NCI-H1436 treated with DMSO at 0.1 percent for 48 hours (cell line): ENCODE measurements at places on chromosomes 16 and 17.

GRCh38 chr17:40352779-40353394 is 11.7 kb downstream of the GJD3 start:
- no peak for DNase-seq

DNA sequence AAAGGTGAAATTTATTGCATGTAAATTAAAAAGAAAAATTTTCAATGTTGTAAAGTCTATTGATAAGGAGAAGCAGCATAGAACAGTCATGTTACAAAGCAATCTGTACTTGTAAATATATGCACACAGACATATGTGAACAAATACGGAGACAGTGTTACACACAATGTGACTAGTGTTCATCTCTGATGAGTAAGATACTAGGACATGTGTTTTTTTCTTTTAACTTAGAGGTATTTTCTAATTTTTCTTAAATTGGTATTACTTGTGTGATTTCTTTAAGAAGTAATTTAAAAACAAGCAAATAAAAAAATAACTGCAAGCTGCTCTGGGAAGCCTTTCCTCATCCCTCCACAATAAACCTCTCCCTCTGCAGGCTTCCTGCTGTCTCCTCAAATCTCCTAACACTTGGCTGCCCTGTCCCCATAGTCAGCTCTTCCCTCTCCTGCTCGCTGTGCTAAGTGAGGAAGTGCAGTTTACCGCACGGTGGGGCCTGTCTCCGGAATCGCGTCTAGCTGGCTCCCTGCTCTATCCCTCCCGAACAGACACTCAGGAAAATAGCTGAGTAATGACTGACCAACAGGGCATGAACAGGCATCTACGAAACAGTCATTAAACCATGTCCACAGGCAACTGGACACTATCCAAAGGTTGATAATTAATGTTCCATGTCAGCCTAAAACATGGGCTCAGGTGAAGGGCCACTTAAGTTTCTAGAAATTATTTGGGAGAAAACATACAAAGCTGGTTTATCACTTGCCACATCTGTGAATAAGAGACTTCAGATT is 35.9 kb downstream of the CMTM4 start:
- no peak for DNase-seq

DNA sequence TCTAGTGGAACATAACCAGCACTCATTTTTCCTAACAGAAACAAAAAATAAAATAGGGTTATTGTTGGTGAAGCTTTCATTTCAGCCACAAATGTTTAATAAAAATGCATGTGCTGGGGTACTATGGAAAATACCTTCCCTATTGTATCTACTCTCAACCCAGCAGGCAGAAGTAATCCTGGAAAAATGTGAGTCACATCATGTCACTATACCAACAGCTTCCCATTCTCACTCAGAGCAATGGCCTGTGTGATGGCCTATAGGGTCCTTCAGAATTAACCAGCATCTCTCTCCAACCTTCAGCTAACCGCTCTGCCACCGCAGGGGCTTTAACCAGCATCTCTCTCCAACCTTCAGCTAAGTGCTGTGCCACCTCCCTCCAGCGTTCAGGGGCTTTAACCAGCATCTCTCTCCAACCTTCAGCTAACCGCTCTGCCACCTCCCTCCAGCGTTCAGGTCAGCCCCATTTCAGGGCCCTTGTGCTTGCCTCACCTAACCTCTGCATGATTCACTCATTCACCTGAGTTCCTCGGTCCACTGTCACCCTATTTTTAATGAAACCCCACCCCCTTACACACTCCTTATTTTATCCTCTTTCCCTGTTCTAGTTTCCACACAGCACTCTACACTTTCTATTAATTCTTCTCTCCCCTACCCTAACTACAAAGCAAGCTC is 34.0 kb downstream of the UBE2G1 start:
- no peak for DNase-seq

DNA sequence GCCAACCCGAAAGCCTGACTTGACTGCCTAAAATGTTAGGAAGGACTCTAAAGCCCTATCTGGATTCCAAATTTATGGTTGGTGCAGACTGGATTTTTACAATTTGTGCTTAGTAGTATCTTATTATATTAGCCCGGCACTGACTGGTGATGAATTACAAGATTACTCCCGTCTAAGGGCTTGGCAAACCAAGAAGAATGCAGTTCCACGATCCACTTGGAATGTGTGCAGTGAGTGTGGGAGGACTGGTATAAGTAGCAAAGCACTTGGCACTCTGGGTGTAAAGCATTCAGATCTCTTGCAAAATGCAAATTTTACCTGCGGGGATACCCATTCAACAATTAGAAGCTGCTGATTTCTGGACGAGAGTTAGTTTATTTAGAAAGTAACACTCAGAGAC is 539.4 kb downstream of the MAF start:
- no peak for DNase-seq

DNA sequence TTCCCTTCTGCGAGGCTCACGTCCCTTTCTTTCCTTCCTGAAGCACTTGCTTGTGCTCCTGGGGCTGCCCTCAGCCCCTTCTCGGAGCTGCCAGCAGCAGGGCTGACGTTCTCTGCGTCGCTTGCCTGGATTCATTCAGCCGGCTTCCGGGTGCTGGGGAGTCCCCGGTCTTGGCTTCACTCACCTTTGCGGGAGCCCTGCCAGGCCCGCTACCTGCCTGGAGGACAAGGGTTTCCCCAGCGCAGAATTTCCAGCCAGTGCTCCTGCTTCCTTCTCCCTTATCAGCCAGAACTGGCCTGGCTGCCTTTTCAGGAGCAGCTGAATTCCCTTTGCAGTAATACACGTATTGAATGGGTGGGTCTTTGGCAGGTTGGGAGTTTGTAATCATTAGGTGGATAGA is 22.1 kb upstream of the IL17C start:
- DNase-seq = no peak

- peak; percentile 76 for DNase-seq
Observed at GRCh38 chr17:18182978-18183333, 672 bp upstream of the ALKBH5 start.

DNA sequence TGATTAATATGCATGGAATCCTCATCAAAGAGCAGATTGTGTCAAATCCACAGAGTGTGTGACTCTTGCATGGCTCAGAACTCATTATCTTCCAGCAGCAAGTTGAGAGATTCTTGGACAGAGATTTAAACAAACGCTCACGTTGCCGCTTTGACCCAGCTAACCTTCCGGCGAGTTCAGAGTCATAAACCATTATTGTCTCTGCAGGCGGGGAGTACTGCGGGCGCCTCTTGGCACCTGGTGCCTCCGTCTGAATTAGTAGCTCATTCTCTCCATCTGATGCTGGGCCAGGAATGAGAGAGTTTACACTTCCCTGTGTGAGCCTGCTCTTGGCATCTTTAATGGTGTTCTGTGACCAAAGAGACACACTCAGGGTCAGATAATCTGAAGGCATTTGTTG is 138.6 kb upstream of the WSCD1 start:
- no peak for DNase-seq

DNA sequence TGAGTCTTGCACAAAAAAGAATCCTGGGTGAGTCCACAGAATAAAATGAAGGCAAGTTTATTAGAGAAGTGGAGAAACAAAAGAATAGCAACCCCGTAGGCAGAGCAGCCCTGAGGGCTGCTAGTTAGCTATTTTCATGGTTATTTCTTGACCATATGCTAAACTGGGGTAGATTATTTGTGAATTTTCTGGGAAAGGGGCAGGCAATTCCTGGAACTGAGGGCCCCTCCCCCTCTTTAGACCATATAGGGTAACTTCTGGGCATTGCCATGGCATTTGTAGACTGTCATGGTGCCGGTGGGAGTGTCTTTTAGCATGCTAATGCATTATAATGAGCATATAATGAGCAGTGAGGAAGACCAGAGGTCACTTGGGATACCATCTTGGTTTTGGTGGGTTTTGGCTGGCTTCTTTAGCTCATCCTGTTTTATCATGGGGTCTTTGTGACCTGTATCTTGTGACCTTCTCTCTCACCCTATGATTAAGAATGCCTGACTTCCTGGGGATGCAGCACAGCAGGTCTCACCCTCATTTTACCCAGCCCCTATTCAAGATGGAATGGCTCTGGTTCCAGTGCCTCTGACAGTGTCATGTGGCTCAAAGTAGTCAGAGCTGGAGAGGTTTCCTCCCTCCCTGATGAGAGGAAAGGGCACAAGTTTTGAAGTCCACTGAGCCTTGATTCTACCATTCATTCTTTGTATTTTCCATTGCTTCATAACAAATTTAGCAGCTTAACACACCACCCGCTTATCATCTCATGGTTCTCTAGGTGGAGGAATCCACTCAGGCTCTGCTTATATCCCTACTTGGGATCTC is 55.7 kb upstream of the LGALS9 start:
- no peak for DNase-seq

DNA sequence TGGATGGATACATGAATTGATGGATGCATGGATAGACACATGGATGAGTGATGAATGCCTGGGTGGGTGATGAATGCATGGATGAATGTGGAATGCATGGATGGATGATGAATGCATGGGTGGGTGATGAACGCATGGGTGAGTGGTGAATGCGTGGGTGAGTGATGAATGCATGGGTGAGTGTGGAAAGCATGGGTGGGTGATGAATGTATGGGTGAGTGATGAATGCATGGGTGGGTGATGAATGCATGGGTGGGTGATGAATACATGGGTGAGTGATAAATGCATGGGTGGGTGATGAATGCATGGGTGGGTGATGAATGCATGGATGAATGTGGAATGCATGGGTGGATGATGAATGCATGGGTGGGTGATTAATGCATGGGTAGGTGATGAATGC is 83.9 kb upstream of the HSBP1 start:
- no peak for DNase-seq

- DNase-seq = no peak
Observed at GRCh38 chr17:58066401-58066800, 16.8 kb upstream of the DYNLL2 start.

GRCh38 chr16:12548270-12548983 is 255.3 kb downstream of the CPPED1 start:
- DNase-seq = no peak

DNA sequence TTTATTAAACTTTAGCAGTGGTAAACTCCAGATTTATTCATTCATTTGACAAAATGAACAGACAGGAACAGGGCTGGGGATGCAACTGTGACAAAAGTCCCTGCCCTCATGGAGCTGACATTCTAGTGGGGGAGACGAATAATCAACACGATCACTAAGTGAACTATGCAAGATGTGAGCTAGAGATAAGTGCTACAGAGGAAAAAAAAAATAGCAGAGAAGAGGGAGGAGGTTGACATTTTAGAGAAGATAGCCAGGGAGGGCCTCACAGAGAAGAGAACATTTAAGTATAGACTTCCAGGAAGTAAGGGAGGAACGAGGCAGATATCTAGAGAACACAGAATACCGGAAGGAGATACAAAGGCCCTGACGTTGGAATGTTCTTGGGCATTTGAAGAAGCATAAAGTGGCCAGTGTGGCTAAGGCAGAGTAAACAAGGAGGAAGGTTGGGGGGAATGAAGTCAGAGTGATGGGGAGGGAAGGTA is 17.9 kb upstream of the AP1G1 start:
- no peak for DNase-seq

GRCh38 chr16:2777903-2778629 is 986 bp upstream of the ELOB start:
- DNase-seq = no peak

- DNase-seq = no peak
Observed at GRCh38 chr16:11781773-11782172, 15.3 kb downstream of the ZC3H7A start.

DNA sequence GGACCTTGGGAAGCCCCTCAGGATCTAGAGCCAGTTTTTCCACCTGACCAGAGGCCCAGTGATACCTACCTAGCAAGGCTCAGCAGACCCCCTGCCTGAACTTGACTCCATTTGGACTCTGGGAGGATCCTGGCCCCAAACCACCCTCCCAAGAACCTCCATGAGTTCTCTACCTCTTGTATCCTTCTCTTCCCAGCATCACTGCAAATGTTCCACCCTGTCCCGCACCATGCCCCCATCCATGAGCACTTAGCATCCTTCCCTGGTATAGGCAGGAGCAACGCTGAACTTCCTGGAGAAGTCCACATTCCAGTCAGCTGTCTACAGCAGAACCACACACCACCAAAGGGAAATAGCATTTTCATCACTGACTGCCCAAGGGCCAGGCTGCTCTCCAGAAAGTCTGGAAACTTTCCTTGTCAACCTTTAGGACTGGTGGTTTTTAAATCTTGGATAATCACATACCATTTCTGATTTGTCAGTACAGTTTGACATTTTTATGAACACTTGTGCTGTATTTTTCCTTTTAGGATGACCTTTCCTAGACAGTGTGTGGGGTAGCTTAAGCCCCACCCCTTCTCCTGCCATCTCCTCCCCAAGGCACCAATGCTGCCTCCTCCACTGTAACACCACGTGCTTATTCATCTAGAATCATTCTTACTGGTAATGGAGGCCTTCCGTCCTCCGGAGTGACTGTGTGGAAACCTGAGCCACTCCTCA is 13.9 kb downstream of the EIF4A3 start:
- DNase-seq = no peak

GRCh38 chr16:2147981-2148671 is at the start of gene RAB26:
Gene RAB26, plus strand, starts transcription at chr16:2148625. Its CDS starts 159 bp downstream, at chr16:2148784.
- no peak for DNase-seq

DNA sequence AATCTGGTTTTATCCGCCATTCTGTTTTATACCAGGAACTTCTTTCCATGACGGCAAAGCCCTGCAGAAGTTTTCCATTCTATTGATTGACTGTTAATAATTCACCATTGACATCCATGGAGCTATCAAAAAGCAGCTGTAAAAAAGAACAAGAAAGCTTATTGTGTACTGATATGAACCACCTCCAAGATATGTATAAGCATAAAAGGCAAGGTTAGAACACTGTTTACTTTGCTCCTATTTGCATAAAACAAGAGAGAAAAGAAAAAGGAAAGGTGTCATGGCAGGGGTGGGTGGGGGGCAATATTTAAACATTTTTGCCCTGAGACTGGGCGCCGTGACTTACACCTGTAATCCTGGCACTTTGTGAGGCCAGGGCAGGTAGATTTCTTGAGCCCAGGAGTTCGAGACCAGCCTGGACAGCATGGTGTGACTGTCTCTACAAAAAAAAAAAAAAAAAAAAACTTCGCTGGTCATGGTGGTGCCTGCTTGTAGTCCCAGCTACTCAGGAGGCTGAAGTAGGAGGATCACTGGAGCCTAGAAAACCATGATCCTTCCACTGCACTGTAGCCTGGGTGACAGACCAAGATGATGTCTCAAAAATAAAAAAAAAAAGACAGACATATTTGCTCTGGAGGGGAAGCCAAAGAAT is 52.5 kb downstream of the TMEM114 start:
- no peak for DNase-seq

GRCh38 chr17:41956522-41956921 is 10.1 kb upstream of the CNP start:
- DNase-seq = no peak

GRCh38 chr16:85036236-85037049 is 8.8 kb downstream of the KIAA0513 start:
- DNase-seq = no peak

GRCh38 chr16:54511222-54511731 is 224.7 kb upstream of the IRX3 start:
- DNase-seq = no peak

- no peak for DNase-seq
Observed at GRCh38 chr17:57273490-57273889, 17.2 kb downstream of the MSI2 start.
